ENCODE measurements at places on chromosomes 6 and 20. TPM values are rescaled to one million over a fixed set of nuclear protein-coding genes. Genes with fewer than 3 reads are reported as not detected.
A peak's percentile ranks its signal among the peaks of the same experiment; 100 is the strongest.

HLA-DQA2 gene
- not detected for total RNA-seq

DNA sequence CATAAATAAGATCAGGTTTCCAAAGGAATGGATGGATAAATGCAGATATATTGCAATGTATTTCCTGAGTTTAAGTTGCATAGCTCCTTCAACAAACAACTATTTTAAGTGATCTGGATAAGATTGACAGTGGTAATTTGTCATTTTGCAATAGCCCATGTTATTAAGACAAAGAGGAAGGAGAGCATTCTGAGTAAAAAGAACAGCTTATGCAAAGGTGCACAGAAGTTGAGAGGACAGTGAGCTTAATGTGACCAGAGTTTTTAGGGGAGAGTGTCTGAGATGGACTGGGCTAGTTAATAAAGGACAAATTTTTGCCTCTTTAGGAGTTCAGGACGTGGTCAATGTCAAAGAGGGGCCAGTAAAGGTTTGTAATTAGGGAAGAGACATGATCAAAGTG is 48.8 kb upstream of the FBXO30 start:
- no peak for DNase-seq

GRCh38 chr6:7646394-7646793 is 56.4 kb downstream of the SNRNP48 start:
- no peak for DNase-seq

DNA sequence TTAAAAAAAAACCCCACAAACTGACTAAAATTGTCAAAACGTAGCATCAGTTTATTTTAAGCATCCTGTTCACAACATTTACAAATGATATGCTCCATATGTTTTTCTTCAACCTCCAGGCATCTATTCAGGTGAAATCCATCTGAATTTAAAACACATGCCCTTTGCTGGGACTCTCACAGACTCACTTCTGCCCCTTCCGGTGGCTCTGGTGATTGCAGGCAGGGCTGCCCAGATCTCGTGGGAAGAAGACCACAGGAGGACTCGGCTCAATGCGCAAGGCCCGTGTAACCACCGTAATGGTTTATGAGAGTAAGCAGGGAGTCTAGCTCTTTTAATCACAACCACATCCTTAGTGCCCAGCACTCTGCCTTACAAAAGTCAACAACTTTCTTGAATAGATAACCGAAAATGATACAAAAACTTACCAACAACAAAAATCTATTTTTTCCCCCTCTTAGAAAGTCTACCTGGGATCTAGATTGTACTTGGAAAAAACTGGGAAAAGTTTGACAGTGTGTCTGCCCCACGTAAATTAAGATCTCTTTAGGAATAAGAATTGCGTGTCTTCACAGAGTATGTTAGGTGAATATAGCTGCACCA is 139.1 kb downstream of the KIF16B start:
- DNase-seq: peak; percentile 4

DNA sequence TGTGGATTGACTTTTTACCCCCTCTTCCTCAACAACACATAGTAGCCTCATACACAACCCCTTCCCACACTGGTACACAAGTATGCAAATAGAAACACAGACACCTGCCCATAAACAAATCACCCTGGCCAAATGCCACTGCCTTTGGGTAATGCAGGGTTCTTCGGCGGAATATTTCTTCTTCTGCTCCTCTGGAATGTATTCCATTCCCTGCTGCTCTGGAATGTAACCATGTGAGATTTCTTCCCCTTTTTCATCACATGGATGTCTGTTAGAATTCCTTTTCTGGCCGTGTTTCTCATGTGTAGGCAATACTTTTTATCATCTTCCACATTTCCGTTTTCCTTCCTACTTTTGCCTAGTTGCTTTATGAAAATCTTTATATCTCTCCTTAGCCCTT is 76.1 kb upstream of the TPD52L1 start:
- no peak for DNase-seq

DNA sequence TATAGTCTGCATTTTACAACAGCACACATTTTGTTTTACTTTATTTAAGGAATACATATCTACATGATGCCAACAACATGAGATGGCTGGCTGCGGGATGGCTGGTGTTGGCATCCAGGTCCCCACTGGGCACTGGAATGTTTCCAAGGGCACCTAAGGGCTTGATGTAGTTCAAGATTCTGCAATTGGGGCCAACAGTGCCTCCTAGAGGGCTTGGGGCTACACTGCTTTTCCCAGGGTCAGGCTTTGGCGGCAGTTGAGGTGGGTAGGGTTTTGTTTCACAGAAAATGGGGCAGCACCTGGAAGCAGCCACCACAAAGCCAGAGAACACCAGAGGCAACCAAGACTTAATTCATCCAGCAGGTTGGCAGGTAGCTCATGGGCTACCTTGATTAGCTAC is 202.2 kb upstream of the PRND start:
- DNase-seq: no peak

- no peak for DNase-seq
Observed at GRCh38 chr20:22460231-22460630, 124.1 kb downstream of the FOXA2 start.

BNIP5 gene
- total RNA-seq: not detected

PTCRA gene
- total RNA-seq: not detected

SIRPB1 gene
- total RNA-seq: not detected

DNA sequence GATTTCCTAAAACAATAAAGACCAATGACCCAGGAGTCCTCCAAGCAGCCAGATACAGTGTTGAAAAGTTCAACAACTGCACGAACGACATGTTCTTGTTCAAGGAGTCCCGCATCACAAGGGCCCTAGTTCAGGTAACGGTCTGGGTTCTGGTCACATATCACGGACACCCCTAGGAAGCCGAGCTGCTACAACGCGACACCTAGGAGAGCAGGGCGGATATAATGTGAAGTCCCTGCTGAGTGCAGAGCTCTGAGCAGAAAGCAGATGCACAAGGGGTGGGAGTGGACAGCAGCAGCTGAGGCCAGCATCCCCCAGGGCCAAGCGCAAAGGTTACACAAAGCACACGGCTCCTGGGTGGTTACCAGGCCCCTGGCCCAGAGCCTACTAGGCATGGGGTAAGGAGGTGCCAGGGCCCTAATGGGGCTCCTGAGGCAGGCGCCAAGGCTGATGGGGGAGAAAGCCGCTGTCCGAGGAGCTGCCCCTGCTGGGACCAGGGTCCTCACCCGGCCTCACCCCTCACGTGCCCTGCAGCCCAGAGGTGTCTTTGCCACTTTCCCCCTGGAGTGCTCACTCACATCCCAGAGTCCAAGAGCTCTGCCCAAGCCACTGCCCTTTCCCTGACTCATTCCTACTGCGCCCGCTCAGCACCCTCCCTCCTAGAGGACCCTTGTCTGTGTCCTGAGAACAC is 8.4 kb downstream of the CST7 start:
- peak; percentile 39 for DNase-seq

UNC5CL gene
- not detected for total RNA-seq

SIRPD gene
- not detected for total RNA-seq

DNA sequence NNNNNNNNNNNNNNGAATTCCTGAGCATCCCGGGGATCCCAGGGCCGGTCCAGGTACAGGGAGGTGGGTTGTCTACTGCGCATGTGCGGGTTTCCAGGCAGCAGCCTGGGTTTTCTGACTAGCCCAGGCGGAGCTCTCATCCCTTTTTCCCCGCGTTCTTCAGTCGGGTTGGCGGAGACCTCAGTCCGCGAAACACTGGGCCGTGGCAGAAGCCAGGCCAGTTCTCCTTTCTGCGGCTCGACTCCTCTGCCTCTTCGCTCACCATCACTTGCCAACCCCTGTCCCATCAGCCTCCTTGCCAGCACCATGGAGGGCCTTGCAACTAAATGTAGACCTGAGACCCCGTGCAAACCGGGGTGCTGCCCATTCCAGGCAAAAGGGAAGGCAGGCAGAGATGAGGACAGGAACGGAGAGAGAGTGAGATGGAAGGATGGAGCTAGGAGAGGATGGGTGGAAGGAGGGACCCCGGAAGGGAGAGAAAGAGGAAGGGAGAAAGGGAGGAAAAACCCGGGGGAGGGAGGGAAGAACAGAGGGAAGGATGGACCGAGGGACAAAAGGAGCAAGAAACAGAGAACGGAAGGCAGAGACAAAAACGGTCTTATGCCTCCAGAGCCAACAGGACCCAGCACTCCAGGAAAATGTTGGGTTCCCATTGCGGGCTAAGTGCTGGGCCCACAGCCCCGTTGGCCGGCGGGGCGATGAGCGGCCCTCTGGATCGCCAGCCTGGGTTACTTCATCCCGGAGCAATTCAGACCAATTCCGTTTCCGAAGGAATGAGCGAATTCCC is 445.4 kb upstream of the DEFB115 start:
- DNase-seq: no peak

- DNase-seq: no peak
Observed at GRCh38 chr20:18218280-18218679, 70.0 kb upstream of the ZNF133 start.

GRM1 gene
- not detected for total RNA-seq

ZCCHC3 gene
- 25.2 TPM for total RNA-seq

BPIFB4 gene
- not detected for total RNA-seq

FAM83B gene
- not detected for total RNA-seq

DNA sequence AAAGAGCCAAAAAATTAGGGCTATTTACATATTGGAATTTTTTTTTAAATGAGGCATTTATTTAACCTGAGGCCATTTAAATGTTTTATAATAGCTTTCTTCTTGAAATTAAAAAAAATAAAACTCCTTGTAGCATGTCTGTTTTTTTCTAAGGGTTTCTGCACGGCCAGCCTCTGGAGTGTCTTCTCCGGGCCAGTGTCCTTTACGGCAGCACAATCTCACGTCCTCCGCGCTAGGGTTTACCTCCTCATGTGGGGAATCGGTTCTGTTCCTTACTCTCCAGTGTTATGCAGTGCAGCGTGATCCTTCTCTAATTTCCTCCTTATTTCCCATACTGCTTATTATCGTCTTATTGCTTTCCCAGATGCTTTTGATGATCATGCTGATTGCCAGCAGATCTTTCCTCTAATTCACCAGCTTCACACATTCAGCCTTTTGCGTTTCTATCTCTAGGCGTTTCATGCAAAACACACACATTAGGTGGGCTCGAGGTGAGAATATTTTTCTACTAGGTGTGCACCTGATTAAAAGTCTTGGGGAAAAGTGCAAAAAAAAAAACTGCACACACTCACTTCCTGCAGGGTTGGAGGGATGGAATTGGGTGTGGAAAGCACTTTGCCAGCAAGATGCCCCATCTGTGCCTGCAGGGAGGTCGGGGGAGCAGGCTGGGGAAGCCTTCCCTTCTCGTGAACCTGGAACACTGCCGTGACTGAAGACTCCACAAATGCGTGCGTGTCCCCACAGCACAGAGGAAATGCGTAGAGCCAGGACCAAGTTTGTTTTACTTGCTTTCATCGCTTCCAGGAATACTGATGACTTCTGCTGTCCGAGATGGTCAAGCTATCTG is 56.1 kb downstream of the PSMG4 start:
- no peak for DNase-seq

DNA sequence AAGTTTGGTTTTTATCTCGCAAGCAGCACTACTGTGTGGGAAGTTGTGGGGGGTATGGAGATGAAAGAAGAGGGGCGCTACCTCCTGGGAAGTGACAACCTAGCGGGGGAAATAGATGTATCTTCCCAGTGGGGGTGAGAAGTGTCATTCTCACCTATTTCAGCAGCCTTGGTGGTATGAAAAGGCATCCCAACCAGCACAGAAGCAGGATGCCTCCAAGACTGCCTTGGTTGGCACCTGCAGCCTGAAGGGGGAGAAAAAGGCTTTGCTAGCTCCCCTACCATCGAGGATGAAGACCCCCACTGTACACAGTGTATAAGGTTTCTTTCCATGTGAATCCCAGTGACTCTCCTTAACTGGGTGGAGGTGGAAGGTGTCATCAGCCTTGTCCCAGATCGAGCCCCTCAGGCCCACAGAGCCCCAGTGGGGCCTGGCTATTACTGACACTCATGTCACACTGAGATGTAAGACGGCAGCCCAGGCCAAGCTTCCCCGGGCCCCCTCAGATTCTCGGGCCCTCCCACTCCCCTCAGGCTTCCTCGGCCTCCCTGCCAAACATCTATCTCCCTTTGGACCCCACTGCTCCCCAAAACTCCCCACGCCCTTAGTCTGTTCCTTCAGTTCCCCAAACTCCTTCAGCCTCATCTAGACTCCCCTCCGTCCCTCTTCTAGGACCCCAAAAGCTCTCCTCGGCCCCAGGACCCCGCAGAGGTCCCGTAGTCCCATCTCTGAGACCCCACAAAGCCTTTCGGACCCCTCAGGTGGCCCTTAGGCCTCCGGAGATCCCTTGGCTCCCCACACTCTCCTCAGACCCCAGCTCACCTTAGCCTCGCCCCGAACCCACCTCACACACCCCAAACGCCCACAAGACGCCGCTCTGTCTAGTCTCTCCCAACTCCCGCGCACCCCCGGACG is 688 bp downstream of the COMMD7 start:
- DNase-seq: no peak

DNA sequence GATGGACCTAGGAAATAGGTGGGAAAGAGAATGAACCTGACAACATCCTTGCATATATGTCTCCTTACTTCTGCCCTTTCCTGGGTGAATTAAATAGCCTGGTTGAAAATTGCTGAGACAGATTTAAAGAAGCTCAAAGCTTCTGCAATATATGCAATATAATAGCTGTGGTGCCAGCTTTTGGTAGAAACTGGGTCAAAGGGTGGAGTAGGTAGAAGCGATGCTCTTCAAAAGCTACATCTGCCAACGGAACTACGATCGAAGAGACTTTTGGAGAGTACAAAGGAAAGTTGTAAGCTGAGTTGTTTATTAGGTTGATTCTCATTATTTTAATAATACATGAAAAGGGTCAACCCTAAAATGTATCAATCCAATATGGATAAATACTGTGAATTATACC is 22.8 kb upstream of the TTK start:
- no peak for DNase-seq

GRCh38 chr6:134676307-134677281 is 273.3 kb downstream of the ALDH8A1 start:
- no peak for DNase-seq

- DNase-seq: peak; percentile 55
Observed at GRCh38 chr6:93105017-93105416, 314.3 kb downstream of the EPHA7 start.

- DNase-seq: no peak
Observed at GRCh38 chr20:48656661-48657211, 171.1 kb downstream of the PREX1 start.

GRCh38 chr6:63609231-63609630 is 26.4 kb upstream of the PHF3 start:
- DNase-seq: no peak

HLA-DOA gene
- not detected for total RNA-seq

DNA sequence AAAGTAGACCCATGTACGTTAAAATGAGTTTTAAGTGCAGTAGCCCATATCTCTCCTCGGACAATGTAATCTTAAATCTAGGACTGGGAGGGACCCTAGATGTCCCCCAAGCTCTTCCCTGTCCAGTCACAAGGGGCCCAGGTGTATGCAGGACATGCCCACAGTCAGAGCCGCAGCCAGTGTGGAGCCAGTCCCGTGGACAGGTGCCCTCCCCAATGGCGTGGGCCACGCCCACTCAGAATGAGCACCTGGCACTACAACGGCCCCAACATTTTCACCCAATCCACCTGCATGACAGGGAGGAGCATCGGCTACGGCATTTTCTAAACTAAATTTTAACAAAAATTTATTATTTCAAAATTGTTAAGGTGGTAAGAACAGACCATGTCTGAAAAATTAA is 53.2 kb downstream of the WDR27 start:
- DNase-seq: no peak

- DNase-seq: no peak
Observed at GRCh38 chr6:155195903-155196302, 67.9 kb upstream of the CLDN20 start.

OR2H1 gene
- total RNA-seq: not detected

- DNase-seq: no peak
Observed at GRCh38 chr6:121000381-121000780, 333.9 kb downstream of the TBC1D32 start.
